T-helper 1 cell (primary cell): ENCODE measurements at places on chromosomes 12 and 14.

DNA sequence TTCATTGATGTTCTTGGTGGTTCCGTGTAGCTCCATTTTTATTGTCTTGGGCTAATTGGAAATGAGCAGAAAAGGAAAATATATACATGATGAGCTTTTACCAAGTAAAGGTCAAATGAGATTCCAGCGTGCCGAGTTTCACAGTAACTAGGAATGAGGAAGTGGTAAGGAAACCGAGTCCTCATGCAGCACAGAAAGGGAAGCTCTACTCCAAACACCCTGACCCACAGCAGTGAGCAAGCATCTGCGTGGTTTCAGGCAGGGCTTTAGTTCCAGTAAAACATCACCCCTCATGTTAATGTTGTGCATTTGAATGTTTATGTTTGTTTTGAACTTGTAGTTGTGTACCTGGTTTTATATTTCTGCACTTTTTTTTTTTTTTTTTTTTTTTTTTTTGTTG, 208.0 kb downstream of the SLC41A2 start:
- no peak for DNase-seq

GRCh38 chr12:32783029-32783428, 27.3 kb upstream of the YARS2 start:
- DNase-seq: no peak

- DNase-seq: no peak
These were observed 209.1 kb downstream of the NUBPL start for GRCh38 chr14:31770271-31770670.

- no peak for DNase-seq
These were observed 111.0 kb upstream of the GSC start for GRCh38 chr14:94880876-94881275.

- no peak for DNase-seq
These were observed 125.3 kb downstream of the WIF1 start for GRCh38 chr12:64995816-64996215.

DNA sequence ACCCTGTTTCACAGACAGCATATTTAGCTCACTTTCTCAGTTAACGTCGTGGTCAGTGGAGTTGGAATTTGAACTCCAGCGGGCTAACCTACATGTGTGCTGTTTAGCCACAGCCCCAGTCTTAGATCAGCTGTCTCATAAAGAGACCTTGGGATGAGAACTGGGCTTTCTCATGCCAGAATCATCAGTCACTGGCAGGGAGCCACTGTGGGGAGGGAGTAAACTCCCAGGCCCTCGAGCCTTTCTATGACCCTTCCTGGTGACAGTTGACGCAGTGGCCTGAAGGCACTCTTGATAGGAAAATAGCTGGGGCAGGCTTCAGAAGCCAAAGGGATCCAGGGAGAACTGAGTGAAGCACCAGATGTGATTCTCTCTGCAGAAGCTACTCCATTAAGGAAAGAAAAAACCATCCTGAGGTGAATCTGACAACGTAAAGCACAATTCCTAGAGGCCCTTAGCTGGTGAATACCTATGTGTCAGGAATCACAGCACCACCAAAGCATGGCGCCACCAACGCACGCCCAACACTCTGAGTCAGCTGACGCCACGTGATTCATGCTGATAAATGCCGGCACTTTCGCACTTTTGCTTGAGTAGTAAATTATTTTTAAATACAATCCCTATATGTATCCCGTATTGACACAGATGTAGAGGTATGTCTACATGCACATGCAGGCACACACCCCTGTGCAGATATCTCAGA, 279.6 kb upstream of the TMEM132C start:
- no peak for DNase-seq

DNA sequence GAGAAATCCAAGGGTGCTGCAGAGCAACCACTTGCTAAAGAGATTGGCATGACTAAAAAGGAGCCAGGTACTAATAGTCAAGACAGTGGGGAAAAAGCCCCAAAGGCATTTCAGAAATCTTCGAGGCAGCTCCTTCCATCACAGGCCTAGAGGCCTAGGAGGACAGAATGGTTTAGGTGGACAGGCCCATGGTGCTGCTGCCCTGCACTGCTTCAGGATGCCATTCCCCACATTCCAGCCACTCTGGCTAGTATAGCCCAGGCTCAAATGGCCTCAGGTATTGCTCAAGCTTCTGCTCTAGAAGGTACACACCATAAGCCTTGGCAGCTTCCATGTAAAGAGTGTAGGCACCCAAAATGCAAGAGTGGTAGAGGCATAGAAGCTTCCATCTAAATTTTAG, 92.9 kb downstream of the RPAP3 start:
- no peak for DNase-seq

DNA sequence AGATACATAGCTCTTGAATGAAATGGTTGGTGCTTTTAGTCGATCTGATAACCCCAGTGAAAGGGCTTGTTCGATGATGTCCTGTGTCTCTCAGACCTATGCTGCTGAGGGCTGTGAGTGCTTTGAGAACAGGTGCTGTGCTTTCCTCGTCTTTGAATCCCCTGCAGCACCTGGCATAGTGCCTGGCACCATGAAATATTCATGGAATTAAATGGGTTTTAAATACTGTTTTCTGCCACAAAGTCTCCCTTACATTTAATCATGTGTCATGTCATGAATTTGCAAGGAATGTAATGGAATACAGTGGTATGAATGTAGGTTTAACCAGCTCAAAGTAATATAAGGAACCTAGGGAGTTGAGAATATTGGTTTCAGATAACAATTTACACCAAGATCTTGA, 220.5 kb upstream of the PRICKLE1 start:
- no peak for DNase-seq

DNA sequence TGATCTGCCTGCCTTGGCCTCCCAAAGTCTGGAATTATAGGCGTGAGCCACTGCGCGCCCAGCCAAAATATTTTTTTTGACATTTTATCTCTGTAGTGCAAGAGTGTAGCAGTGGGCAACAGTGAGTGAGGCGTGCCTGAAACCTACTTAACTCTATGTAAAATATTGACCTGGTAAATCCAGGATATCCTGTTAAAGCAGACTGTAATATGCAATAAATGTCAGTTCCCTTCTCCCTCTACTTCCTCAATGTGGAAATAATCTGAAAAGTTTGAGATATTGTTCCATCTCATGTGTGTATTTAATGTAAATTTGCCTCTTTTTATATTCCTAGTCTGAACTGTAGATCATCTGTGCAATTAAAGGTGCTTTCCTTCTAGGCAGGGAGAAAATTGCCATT, 9.5 kb upstream of the CDK17 start:
- no peak for DNase-seq

GRCh38 chr14:55354500-55354899, 57.1 kb downstream of the ATG14 start:
- DNase-seq: peak; percentile 56

DNA sequence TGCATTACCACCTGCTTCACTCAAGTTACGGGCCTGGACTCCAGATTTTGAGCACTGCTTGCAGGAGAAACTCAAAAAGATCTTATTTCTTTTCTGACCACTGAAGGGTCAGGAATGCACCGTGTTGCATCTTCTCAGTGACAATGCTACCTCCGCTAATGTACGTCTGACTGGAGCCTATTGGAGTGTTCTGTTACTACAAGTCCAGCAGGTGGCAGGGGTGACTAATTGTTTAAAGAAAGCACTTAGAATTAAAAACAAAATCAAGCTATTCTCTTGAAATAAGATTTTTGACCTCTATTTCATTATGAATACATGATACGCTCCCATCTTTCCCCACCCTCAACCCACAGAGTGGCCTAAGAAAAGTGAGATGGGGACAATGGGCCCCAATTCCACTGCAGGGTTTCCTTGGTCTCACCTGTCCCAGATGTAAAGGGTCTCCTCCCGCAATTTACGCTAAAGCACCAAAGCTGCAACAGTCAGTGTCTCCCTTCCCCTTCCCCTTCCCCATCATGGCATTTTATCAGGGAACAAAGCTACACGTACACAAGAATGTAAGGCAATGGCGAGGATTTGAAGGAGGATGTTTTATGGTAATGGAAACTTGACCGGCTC, 2.2 kb downstream of the TBPL2 start:
- DNase-seq: no peak

- no peak for DNase-seq
These were observed 32.8 kb downstream of the HVCN1 start for GRCh38 chr12:110656071-110656655.

DNA sequence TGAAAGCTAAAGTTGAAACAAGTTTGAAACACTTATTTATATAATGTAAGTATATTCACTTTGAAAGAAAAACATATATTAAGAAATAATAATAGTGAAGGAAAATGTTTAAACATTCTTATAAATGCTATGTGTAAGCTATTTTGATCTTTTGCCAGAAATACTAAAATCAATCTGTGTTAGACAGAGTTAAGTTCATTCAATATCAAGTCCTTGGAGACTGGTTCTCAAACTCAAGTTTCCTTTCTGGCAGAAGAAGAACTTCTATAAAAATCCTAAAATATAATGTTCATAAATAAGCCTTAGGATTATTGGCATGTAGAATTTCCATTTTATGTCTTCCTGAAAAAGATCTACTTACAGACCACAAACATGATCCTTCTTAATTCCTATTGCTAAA, 45.3 kb downstream of the TAOK3 start:
- DNase-seq: no peak

DNA sequence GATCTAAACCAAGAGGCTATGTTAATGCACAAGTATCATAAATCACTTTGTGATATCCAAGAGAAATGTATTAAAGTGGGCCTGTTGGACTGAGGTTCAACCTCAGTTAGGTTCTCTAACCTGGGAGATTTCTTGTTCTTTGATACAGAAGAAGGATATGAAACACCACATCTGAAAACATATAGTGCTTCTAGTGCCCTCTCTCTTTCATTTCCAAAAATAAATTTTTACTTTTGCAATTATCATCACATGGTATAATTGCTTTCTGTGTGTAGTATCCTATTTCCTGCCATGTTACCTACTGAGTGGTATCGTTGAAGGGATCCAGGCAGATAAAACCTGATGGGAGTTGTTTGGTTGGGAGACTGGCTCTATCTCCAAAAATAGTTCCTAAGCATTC, 264.9 kb downstream of the CCER1 start:
- DNase-seq: no peak

GRCh38 chr12:47586952-47587669, 118.7 kb downstream of the RPAP3 start:
- no peak for DNase-seq

- DNase-seq: no peak
These were observed 3.8 kb downstream of the ATF7IP start for GRCh38 chr12:14369311-14369710.

- DNase-seq: no peak
These were observed 8.0 kb downstream of the CCDC198 start for GRCh38 chr14:57485635-57486034.

GRCh38 chr12:121465921-121466793, 66.2 kb downstream of the RNF34 start:
- no peak for DNase-seq

DNA sequence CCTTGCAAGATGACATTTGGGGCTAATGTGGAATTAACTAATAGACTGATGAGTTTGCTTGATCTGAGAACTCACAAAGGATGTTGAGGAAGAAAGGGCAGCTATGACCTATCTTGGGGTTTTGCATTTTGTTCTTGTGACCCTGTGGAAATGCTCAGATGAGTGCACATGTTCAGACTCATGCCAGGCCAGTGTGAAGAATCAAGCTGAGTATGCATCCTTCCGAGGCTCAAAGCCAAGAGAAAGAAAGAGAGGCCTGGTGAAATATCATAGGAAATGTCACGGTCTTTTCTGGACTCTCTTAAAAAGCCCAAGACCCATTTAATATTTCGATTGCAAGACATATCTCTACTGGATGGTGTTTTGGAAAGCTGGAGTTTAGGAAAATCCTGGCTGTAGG, 96.3 kb downstream of the CACNA1C start:
- no peak for DNase-seq

GRCh38 chr12:132021031-132021871, 71.5 kb downstream of the EP400 start:
- no peak for DNase-seq

GRCh38 chr12:30706476-30706875, 10.8 kb upstream of the IPO8 start:
- DNase-seq: no peak

DNA sequence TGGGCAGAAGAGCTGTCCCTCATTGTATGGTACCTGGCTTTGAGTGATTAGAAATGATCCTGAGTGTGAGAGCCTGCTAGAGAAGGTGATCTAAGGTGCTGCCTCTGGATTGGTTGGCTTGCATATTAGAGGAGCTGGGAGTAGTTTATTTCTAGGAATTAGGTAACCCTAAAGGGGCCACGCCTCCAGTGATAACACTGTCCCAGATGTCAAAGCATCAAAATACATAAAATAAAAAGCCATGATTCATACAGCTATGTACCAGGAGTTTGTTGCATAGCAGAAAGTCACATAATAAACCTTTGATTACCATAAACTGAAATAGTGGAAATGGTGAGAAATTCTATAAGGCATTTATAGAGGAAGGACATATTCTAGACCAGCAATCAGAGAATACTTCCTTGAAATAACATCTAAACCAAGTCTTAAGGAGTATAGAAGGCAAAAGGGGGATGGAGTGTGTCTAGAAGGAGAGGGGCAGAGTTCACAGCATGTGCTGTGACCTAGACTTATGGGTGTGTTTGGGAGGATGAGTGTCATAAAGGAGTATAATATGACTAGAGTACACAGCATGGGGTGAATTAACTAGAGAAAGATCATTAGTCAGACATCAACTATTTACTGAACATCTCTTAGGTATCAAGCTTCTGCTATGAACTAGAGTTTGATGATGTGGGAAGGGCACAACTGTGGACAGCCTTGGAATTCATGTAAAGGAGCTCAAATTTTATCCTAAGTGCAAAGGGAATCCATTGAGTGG, 686.4 kb downstream of the GALC start:
- no peak for DNase-seq

DNA sequence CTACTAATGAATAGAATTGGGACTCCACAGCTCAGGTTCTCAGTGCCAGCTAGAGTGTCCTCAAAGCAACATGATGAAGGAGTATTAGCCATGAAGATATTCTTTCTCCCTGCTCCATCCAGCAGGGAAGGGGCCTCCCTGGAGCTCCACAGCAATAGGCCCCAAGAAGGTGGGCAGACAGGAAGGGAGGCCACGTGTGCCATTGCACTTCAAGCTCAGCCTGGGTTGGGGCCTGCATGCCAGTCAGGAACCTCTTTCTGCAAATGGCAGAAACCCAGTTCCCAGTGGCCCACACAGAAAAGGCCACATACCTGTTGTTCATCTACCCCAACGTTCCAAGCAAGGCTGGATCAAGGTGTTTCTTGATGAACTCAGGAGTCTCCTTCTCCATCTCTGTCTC, 357.5 kb upstream of the SFSWAP start:
- no peak for DNase-seq

DNA sequence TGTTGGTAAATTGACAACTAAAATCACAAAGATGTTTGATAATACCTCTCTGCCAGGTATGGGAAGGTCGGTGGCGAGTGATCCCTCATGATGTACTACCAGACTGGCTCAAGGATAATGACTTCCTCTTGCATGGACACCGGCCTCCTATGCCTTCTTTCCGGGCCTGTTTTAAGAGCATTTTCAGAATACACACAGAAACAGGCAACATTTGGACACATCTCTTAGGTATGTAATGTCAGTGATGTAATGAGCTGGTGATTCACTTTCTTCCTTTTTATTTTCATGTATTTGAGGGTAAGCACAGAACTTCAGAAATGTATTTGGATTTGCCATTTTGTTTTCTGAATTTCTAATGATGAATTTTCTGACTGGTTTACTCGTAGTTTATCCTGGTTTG, 42.6 kb upstream of the LRTM2 start:
- DNase-seq: no peak
